ENCODE measurements at places on chromosomes 1 and 21.

DNA sequence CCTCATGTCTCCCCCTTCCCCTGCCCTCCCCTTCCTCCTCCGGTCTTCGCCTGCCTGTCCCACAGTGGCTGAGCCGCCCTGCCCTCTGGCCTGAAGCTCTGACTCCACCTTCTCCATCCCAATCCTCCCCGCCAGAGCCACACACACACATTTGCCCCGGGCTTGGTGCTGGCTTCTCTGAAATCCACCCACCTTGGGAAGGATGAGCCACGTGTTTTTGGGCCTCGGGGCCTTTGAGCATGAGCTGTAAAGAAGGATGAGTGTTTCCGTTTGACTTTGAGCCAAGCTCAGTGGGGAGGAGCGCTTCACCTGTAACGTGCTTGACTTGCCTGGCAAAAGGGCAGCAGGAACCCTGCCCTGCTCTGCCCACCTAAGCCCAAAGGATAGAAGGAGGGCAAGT lies 295.1 kb downstream of the SIPA1L2 start:
- DNase-seq: no peak

GRCh38 chr1:158353303-158354075 lies at the start of gene CD1E:
Gene CD1E (plus strand): TSS chr1:158353894. CDS start chr1:158353989, 95 bp downstream.
- DNase-seq: no peak

- no peak for DNase-seq
These were observed 60.4 kb downstream of the CAPN2 start for GRCh38 chr1:223772771-223773160.

DNA sequence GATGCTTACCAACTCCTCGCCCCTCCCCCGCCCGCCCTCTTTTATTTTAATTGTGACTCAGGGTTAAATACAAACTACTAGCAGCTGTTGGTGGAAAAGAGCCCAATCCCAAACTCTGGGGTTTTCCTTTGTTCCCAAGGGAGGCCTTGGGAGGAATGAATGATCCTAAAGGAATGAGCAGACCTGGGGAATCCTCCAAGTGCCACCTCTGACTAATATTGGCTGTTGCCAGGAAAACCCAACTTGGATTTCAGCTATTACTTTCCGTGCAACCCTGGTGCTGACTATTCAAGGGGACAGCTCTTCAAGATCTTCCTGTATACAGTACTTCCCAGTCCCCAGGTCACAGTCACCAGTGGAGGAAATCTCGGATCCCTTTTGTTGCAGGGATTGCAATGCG lies 1.3 kb upstream of the S100A10 start:
- DNase-seq: no peak

GRCh38 chr1:156781585-156782186 lies 14.4 kb downstream of the PRCC start:
- no peak for DNase-seq

Data from activated naive CD8-positive, alpha-beta T cell treated with anti-CD3 and anti-CD28 coated beads, Interleukin-2, amount 50 U/mL, for 16 hours (primary cell).